ENCODE measurements at places on chromosomes 13 and 19. TPM values are rescaled to one million over a fixed set of nuclear protein-coding genes. Genes with fewer than 3 reads are reported as not detected.

GRCh38 chr19:55085923-55086715 lies 10.4 kb downstream of the EPS8L1 start:
- peak overlapping the region; percentile 25 for H3K4me3 ChIP-seq
- H3K27me3 ChIP-seq, result no peaks in the 10 kb centered on the region
- H3K36me3 ChIP-seq, result peaks cover under 1% of the 10 kb centered on the region
- H3K4me1 ChIP-seq, result peaks cover 4% of the 10 kb centered on the region
- DNase-seq, result no peak

GRCh38 chr13:50310734-50311133 lies 295.5 kb downstream of the KCNRG start:
- H3K36me3 ChIP-seq, result no peaks in the 10 kb centered on the region
- no peaks in the 10 kb centered on the region for H3K4me1 ChIP-seq
- H3K27ac ChIP-seq, result no peak overlapping the region
- no peak for DNase-seq

DNA sequence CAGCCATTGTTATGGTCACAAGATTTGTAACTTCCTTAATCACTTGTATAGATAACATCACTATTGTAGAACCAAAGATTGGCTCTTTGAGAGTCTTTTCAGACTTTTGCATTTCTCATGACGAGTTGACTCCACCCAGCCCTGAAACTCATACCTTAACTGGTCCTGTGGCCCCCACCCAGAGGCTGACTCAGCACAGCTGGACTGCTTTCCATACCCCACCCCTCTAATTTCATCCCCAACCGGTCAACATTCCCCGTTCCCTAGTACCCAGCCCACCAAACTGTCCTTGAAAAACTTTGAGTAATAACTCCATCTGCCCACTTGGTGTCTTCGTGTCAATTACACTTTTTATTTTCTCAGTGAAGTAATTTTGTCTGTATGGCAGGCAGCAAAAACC lies 32.1 kb upstream of the SLITRK1 start:
- no peak overlapping the region for H3K4me3 ChIP-seq
- no peak overlapping the region for H3K27ac ChIP-seq
- H3K27me3 ChIP-seq, result no peaks in the 10 kb centered on the region
- H3K36me3 ChIP-seq, result no peaks in the 10 kb centered on the region

- DNase-seq, result no peak
- no peaks in the 10 kb centered on the region for H3K27me3 ChIP-seq
- H3K36me3 ChIP-seq, result no peaks in the 10 kb centered on the region
- H3K27ac ChIP-seq, result no peak overlapping the region
These were observed 17.2 kb downstream of the GTF2F2 start for GRCh38 chr13:45137526-45137925.

The ZNF556 gene
- total RNA-seq, result not detected

Measured in prostate gland (tissue), 2 donors.